CD8-positive, alpha-beta T cell (primary cell): ENCODE measurements at places on chromosomes 6 and 20. TPM values are rescaled to one million over a fixed set of nuclear protein-coding genes. Genes with fewer than 3 reads are reported as not detected.

DNA sequence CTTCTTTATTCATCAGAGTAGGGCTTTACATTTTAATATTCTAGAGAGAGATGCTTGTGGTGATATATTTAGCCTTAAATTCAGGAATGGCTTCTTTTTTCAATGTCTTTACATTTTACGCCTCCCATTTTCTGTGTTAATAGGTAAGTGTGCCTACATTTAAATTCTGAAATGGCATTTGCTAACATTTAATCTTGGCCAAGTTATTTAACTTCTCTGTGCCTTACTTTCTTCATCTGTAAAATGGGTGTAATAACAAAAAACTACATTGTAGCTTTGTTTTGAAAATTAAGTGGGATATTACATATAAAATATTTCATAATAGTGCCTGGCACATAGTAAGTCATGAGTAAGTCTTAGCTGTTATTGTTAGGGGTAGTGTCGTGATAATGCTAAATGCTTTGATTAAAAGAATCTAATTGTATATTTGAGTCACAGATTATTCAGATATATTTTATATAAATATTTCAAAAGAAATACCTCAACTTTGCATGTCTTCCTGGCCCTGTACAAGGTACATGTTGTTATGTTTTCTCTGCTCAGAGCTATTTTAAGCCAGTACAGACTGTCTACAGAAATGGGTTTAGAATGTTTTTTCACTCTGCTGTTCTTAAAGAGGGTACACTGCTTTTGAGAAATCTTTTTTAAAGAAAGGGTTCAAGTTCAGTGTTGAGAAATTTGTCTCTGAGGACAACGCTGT, 18.8 kb downstream of the CARMIL1 start:
- DNase-seq: no peak

The PHACTR1 gene
- total RNA-seq: 1.6 TPM

GRCh38 chr6:85676086-85676729, 33.5 kb upstream of the SYNCRIP start:
- DNase-seq: no peak

The RAMACL gene
- total RNA-seq: 0.31 TPM

DNA sequence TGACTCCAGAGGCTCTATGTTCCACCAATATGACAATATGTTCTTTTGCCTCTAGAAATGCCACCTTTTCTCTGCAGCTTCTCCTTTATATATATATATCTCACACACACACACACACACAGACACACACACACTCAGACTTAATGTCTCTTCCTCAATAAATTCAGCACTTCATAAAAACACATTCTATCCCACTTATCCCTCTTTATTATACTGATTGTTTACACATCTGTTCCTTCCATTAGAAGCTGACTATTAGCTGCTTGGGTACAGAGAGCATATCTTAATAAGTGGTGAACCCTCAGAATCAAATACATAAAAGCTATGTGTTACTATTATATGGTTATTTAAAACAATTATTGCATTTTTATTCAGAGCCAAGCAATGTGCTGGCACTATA, 23.3 kb downstream of the NRSN1 start:
- DNase-seq: no peak

- DNase-seq: no peak
These were observed 3.2 kb downstream of the MARCKS start for GRCh38 chr6:113860181-113860955.

GRCh38 chr20:5888041-5888440, 62.3 kb downstream of the TRMT6 start:
- DNase-seq: no peak

DNA sequence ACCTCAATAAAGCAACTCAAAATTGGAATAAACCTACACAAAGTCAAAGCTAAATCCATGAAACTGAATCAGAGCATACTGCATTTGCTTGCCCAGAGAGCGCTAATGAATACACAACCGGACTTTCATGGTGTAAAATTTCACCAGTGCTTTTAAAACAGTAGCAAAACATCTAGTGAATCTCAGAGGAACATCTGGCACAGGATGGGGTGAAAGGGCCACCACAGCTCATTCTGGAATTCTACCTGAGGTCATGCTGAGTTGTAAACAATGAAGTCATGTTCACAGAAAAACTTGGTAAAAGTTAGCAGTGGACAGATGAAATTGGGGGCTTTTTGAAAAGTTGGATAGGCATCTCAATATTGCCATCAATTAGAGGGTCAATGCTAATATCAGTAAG, 125.6 kb upstream of the STXBP5 start:
- DNase-seq: no peak

The MAFB gene
- total RNA-seq: 0.62 TPM

- no peak for DNase-seq
These were observed 2.3 kb upstream of the RAMACL start for GRCh38 chr6:166588691-166589336.

The GTSF1L gene
- total RNA-seq: not detected

DNA sequence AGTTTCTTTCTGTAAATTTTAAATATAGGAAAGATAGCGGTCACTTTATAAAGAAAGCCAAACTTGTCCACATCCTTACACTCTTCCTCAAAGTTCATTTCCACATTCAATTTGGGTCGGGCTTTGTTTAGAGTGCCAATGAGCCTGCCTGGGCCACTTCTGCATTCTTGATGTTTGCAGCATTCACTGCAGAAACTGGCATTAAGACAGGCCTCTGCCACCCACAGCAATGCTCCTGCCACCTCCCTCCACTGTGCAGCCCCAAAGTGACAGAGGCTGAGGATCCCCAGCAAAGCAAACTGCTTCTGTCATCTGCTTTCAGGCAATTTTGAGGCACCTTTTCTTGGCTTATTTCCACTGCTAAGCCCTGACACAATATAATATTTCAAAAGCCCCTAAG, 61.2 kb downstream of the TNFAIP3 start:
- DNase-seq: no peak

The GABRR2 gene
- 0.43 TPM for total RNA-seq

DNA sequence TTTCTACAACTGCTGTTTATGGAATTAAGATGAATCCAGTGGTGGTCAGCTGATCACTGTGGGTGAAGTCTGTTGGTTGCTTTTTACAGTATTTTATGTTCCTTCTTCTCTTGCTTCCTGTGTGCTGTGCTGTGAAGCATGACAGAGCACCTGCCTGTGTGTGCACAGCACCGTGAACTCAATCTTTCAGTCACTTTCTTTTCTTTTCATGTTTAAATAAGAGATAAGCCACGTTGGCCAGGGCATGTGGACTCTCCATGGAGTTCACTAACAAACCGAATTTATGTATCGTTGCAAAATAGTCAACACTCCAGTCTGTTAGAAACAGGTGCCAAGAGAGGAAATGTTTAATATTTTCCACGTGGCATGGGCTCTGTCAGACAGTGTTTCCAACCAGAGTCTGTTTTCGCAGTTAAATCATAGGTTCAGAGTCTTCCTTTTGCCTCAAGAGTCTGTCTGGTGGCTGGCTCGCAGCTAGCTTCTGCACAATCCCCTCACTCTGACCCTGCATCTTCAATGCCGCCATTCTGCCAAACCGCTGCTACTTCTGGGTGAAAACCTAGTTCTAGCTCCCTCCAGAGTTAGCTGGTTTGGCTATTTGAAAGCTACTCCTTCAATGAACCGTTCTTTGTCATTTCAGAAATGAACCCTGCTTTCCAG, 73.2 kb downstream of the QRSL1 start:
- no peak for DNase-seq

The HLA-DOA gene
- total RNA-seq: 18.5 TPM

DNA sequence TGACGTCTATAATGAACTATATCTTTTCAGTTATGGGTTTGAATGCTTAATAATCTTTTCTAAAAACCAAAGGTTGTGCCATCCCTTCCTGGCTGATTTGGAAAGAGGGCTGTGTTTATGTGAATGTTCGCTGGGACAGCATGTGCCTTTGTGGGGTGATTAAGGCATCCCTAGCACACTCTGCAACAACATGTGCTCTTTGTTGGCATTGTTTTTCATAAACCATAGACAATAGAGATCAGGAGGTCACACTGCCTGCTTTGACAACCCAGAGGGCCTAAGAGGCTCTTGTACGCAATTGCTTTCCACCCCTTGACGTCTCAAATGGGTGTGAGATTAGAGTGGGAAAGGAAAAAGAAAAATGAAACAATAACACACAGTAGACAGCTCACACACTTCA, 116.0 kb downstream of the LRRC1 start:
- DNase-seq: no peak

The BMP5 gene
- total RNA-seq: not detected

- DNase-seq: no peak
These were observed 32.2 kb upstream of the HEY2 start for GRCh38 chr6:125717120-125717731.

DNA sequence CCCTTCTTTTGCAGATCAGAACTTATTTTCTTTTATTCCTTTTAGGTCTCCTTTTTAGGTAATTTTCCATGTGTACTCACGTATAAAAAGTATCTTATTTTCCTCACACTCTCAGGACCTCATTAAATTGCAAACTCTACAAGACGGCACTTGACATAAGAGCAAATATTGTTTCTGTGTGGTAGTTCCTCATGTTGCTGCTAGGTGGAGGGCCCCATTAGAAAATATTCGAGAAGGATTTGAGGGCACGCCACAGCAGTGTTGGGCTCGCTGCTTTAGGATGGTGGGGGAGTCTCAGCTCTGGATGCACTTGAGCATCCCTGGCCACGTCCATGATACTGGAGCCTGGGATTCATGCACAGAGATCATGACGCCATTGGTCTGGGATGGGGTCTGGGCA, 64.9 kb upstream of the ZFP64 start:
- DNase-seq: no peak

The KCNK17 gene
- not detected for total RNA-seq

The C6orf58 gene
- total RNA-seq: not detected

- no peak for DNase-seq
These were observed 103.3 kb downstream of the TNFAIP3 start for GRCh38 chr6:137970368-137970767.

GRCh38 chr6:43434001-43434840, 6.9 kb downstream of the ABCC10 start:
- DNase-seq: no peak

DNA sequence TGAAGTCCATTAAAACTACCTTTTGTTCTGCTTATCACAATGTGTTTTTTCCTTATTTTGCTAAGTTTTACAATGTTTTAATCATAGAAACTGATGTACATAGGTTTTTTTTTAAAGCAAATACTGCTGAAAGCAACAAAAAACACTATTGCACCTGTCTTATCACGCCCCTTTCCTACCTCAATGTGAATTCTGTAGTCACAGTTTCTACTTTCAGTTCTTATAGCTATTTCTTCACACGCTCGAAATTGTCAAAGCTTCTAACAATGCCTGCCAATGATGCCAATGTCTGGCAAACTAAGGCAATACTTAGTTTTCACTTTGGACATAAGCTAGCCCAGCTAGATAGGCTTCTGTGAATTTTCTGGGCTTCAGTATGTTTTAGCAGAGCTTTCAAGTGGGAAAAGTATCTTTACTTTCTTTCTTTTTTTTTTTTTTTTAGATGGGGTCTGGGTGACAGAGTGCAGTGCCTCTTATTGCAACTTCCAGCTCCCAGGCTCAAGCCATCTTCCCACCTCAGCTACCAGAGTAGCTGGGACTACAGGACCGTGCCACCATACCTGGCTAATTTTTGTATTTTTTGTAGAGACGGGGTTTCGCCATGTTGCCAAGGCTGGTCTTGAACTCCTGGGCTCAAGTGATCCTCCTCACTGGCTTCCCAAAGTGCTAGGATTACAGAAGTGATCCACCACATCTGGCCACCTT, 85.5 kb upstream of the HTR1B start:
- DNase-seq: no peak

DNA sequence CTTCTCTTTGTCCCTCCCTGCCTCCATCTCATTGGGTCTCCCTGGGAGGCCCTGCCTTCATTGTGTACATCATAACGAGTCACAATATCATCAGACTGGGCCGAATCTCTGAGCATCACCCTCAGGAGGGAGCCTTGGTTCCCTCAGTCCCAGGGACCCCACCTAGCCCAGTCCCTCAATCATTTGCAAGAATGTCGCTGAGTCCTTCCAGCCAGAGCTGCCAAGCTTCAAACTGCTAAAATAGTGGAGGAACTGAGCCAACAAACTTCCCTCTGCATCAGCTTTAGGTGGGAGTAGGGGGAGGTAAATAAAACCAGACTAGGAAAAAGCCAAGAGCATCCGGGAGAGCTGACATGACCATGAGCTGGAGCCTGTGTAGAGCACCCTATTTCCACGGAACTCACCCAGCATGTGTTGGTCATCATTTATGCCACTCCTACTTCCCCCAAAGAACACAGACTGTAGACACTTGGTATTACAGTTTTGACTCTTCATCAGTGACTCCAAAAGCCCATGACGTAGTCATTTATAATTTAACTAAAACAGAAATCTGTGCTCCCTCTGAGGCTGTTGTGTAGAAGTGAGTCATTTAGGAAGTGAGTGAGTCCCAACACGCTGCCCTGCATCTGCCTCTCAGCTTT, 28.8 kb upstream of the IL17A start:
- DNase-seq: no peak

The TEAD3 gene
- not detected for total RNA-seq

- peak; percentile 27 for DNase-seq
These were observed 60.6 kb upstream of the IL20RA start for GRCh38 chr6:137105375-137105774.

The RGS19 gene
- total RNA-seq: 6.9 TPM

GRCh38 chr20:59688999-59689398, 84.7 kb downstream of the PHACTR3 start:
- DNase-seq: no peak

The C6orf132 gene
- 0.06 TPM for total RNA-seq

- DNase-seq: no peak
These were observed 161.4 kb downstream of the PDE7B start for GRCh38 chr6:136012943-136013342.

- DNase-seq: no peak
These were observed 94.4 kb upstream of the ZNF217 start for GRCh38 chr20:53688085-53688484.

The ERVFRD-1 gene
- not detected for total RNA-seq

GRCh38 chr20:31722257-31723068, at the start of gene BCL2L1:
BCL2L1 (minus strand) TSS chr20:31722868; CDS start chr20:31722218, 650 bp downstream.
- DNase-seq: peak; percentile 16

DNA sequence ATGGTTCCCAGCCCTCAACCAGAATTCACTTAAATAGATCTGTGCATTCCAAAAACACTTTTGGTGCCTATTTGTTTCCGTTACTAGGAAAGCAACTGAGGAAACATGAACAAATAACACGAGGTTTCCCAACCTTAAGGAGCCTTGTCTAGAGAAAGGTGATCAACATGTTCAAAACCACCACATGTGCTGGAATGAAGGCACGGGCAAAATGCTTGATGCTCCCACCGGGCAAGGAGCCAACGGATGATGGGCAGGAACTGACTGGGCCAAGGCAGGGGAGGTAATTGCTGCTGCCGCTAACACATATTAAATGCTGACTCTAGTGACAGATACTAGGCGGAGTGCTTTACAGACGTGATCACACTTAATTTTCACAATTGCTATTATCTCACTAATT, 2.5 kb downstream of the MYLK4 start:
- no peak for DNase-seq

- no peak for DNase-seq
These were observed 3.5 kb upstream of the PLCG1 start for GRCh38 chr20:41133709-41134361.

The SLC35D3 gene
- not detected for total RNA-seq
